ENCODE measurements at places on chromosomes 7 and 10.

- DNase-seq = no peak
These were observed 1.0 kb upstream of the GNA12 start for GRCh38 chr7:2845034-2845592.

- no peak for DNase-seq
These were observed 63.5 kb upstream of the LAMB1 start for GRCh38 chr7:108066486-108066885.

- DNase-seq = no peak
These were observed 29.1 kb downstream of the STRA8 start for GRCh38 chr7:135262623-135263320.

GRCh38 chr7:8625612-8626011 lies 192.2 kb downstream of the NXPH1 start:
- DNase-seq = no peak

- DNase-seq = no peak
These were observed 344.1 kb downstream of the PHF14 start for GRCh38 chr7:11317766-11318165.

- no peak for DNase-seq
These were observed 44.7 kb downstream of the PTPRN2 start for GRCh38 chr7:158542651-158543566.

DNA sequence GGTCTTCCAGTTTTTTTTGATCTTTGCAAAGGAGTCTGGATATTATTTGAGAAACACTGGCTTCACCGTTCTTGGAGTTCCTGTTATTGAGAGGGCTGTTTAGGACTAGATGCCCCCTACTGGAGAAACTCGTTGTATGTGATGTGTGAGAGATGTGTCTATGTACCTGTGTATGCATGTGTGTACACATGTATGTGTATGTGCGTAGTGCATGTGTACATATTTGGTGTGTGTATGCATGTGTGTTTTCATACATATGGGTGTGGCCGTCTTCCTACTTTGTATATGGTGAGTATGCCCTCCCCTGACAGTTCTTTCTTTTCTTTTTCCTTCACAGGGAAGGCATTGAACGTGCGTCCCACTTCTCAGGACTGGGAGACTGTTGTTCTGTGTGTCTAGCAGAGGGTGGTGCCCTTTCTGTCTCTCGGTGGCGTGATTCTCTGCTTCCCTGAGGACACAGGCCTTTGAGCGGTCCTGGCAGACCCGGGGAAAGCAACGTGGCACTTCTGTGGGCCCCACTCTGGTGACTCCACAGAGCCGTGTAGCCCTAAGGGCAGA lies 3.0 kb upstream of the CALHM3 start:
- DNase-seq = peak; percentile 67

- no peak for DNase-seq
These were observed 407.1 kb downstream of the NEBL start for GRCh38 chr10:20489961-20490360.

- no peak for DNase-seq
These were observed 5.4 kb upstream of the ZMYND11 start for GRCh38 chr10:129810-130209.

DNA sequence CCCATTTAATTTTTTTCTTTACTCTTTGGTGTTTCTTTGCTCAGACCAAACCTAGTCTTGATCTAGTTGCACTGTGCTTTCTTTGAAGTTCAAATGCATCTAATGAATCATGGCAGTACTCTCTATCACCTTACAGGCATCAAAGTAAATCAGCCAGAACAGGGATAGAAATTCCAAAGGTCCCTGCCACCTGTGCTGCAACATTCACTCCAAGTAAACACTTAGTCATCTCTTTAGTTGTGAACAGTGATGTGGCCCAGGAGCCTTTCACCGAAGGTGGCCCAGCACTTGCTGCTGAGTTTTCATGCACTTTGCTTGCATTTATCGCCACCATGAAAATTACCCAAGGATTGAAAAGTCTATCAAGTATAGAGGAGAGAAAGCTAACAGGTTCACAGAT lies 314.1 kb upstream of the ETV1 start:
- no peak for DNase-seq

GRCh38 chr7:71095266-71095860 lies 36.6 kb upstream of the GALNT17 start:
- DNase-seq = no peak

GRCh38 chr10:23556727-23557440 lies 118.0 kb downstream of the OTUD1 start:
- DNase-seq = peak; percentile 84

- DNase-seq = no peak
These were observed 12.0 kb upstream of the GLCCI1 start for GRCh38 chr7:7956531-7957128.

GRCh38 chr7:75971961-75972763 lies 22.2 kb downstream of the TMEM120A start:
- no peak for DNase-seq

GRCh38 chr7:149147752-149148653 lies 750 bp downstream of the ZNF398 start:
- DNase-seq = no peak

DNA sequence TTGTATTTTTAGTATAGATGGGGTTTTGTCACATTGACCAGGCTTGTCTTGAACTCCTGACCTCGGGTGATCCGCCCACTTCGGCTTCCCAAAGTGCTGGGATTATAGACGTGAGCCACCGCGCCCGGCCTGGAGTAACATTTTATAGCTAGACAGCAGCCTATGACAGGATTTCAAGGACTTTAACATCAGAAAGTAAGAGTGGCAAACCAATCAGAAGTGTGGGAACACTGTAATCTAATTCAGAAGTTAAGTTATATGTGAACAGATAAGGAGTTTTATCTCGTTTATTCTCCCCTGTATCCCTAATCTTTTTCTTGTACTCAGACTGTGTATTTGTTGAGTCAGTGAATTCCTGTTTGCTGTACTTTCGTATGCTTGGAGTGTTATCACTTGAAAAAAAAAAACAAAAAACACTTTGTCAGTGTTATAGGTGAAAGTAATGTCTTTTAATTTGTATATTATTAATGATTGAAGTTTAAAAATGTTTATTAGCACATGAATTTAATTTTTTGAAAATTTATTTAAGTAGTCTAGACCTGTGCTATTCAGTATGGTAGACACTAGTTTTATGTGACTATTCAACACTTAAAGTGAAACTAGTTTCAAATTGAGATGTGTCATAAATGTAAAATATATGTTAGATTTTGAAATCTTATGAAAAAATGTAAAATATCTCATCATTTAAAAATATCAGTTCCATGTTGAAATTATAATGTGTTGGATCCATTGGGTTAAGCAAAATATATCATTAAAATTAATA lies 38.6 kb downstream of the RSBN1L start:
- no peak for DNase-seq

DNA sequence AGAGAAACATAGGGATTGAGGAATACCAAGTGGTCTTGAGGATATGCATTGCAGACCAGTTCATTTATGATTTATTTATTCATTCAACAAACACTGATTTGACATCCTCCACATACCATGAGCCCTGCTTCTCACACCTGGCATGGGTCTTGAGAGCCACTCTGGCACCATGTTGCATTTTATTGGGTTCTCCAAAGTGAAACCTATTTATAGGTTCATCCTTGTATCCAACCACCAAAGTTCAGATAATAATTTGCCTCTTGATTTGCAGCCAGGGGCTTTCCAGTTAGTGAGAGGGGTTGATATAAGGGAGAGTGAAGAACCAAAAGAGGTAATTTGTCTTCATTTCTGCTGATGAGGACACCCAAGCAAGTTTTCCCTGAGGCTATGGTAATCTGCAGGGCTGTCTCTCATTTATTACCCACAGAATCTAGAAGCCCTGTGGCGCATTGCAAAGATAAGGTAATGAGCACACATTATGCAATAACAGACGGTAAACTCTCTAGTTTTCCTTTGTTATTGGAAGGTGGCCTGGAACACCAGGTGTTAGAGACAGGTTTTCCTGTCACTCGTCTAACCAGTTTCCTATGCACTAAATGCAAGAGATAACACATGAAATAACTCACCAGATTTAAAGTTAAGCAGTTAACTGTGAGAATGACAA lies 28.8 kb upstream of the ICA1 start:
- DNase-seq = peak; percentile 73

DNA sequence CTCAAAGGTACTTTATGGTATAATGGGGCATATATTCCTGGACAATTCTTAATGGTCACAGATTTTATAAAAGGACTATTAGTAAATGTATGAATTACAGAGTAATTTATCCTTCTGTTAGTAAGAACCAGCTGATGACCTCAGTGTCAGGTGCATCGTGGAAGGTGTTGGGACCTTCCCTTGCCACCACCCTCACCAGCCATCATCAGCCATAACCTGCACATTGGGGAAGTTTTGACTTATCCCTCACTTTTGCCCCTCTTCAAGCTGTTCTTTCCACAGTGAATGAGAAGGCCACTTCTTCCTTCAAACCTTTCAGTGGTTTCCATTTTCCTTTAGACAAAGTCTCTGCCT lies 52.2 kb downstream of the FIGNL1 start:
- DNase-seq = no peak

DNA sequence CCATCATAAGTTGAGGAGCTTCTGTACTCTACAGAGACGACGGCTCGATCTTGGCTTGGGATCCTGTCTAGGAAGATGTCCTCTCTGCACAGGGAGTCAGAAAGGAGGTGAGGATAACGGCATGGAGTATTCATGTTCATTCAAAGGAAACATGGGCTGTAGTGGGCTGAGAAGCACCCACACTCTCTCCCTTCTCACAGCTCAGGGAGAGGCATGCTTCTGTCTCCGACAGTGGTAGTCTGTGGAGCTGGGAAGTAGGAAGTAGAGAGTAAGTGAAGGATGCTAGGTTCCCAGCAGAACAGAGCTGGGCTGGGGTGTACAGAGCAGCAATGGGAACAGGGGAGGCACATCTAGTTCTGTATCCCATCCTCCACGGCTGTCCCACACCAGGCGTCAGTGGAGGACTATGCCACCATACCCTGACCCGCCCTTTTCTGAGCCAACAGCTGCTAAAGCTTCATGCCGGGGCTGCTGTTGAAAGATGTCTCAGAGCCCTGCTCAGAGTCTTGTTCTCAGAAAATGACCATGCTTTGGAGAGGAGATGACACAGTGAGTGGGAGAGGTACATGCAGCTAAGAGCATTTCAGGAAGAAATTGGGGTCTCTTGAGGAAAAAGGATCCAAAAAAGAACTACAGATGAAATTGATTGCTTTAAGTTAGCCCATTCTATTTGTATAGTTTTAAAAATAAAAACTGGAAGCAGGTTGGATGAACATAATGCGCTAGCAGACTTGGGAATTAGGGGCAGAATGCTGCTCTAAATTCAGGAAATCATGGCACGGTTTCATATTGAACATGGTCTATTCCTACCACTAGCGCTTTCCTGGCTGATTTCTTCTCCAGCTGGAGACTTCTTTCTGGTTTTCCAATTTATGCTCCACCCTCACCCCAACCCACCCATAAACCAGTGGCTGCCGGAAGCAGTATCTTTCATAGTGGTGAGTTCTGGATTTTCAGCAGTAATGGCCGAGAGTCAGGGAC lies 138.6 kb downstream of the CHN2 start:
- DNase-seq = no peak

DNA sequence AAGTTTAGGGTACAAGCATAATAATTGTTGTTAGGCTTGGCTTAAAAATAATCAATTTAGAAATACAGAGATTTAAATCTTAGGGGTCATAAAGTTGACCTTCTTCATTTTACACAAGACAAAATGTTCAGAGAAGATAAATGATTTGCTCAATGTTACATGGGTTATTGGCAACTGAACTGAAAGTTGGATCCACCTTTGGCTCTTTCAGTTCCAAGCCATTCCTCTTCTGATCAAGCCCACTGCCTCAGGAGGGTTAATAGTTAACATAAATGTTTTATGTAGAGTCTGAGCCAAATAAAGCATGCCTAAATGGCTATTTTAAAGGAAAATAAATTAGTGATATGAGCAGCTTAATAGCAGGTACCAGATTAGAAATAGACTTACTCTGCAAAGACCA lies 79.1 kb upstream of the RHOBTB1 start:
- DNase-seq = no peak

DNA sequence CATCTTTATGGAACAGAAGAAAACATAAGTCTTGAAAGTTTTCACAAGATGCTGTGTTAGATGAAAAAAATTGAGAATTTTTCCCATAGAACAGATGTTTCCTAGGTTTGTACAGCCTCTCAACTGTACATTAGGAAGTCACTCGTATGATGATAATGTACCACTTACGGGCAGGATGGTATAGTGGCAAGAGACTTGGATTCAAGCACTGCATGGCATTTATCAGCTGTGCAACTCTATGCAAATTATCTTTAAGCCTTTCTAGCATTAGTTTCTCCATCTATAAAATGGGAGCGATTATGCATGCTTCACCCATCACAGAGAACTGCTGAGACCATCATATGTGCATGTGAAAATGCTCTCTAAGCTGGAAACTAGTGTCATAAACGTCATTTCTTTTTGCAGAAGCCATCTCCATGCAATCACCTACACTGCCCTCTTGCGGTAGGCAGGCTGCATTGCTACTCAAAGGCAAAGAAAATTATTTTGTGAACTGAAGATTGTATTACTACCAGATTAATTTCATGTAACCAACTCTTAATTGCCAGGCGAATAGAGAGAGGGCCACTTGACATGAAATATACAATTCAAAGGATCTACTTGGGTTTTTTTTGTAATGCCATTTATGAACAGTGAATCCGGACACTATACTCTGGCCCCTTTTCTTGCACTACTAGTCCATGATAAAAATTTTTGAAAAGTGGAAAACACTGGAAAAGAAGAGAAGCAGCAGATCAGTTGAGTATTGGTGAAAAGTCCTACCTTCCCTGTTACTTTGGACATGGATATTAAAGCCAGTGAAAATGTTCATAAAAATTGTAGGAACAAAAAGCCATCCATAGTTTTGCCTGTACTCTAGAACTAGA lies 102.3 kb downstream of the JAZF1 start:
- peak; percentile 66 for DNase-seq

DNA sequence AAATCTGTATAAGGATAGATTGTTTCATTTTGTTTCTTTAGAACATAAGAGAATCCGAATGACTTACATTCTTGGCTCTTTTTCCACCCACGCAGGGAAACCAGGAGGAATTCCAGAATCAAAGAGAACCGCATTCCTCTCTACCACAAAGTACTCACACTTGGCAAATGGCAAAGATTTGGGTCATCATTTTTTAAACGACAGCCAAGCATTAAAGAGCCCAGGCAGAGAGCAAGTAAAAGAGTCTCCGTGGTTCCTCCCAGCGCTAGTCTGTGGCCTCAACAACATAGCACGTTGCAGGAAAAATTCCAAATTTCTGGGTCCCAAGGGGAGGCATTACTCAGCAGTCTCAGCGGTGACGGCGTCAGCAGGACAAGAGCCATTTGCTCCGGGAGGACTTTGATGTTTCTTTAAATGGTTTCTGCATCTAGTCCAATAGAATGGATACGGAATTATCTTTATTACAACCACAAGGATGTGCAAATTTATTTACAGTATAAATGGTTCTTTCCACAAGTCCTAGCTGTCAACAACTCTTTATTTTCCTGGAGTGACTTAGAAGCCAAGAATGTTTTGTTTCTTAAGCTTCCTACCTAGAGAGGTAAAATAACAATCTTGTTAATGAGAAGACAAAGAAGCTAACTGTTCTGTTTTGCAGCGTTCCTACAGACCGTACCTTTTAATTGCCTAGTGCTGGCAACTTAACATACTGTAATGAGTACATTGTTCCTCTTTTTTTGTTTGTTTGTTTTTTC lies 232.5 kb downstream of the SKIDA1 start:
- peak; percentile 98 for DNase-seq

Measured in A172 (cell line).